ENCODE measurements at places on chromosomes 6 and 20. TPM values are rescaled to one million over a fixed set of nuclear protein-coding genes. Genes with fewer than 3 reads are reported as not detected.

CDSN gene
- not detected for polyA plus RNA-seq

OR2H2 gene
- polyA plus RNA-seq, result not detected

TP53TG5 gene
- polyA plus RNA-seq, result not detected

MUCL3 gene
- polyA plus RNA-seq, result not detected

SLC17A3 gene
- polyA plus RNA-seq, result not detected

SMLR1 gene
- polyA plus RNA-seq, result not detected

NRN1 gene
- 8.5 TPM for polyA plus RNA-seq

HEY2 gene
- not detected for polyA plus RNA-seq

SLC22A2 gene
- polyA plus RNA-seq, result not detected

SLC25A27 gene
- 1.7 TPM for polyA plus RNA-seq

GPX5 gene
- polyA plus RNA-seq, result not detected

FAM217A gene
- not detected for polyA plus RNA-seq

TEAD3 gene
- polyA plus RNA-seq, result 5.2 TPM

SLC13A3 gene
- 0.10 TPM for polyA plus RNA-seq

SLC22A7 gene
- polyA plus RNA-seq, result not detected

CLDN20 gene
- polyA plus RNA-seq, result not detected

MCHR2 gene
- not detected for polyA plus RNA-seq

VWA7 gene
- polyA plus RNA-seq, result 0.56 TPM

CCR6 gene
- not detected for polyA plus RNA-seq

GNL1 gene
- 43.3 TPM for polyA plus RNA-seq

SAPCD1 gene
- 6.3 TPM for polyA plus RNA-seq

ARMC12 gene
- polyA plus RNA-seq, result 2.0 TPM

C6orf132 gene
- not detected for polyA plus RNA-seq

TCF21 gene
- polyA plus RNA-seq, result not detected

TOX2 gene
- polyA plus RNA-seq, result 6.1 TPM

MAS1 gene
- not detected for polyA plus RNA-seq

WASF1 gene
- polyA plus RNA-seq, result 35.9 TPM

CDK5RAP1 gene
- 30.5 TPM for polyA plus RNA-seq

Measured in SK-N-SH (cell line).